ENCODE measurements at places on chromosomes 7 and 10.
A peak's percentile ranks its signal among the peaks of the same experiment; 100 is the strongest.

DNA sequence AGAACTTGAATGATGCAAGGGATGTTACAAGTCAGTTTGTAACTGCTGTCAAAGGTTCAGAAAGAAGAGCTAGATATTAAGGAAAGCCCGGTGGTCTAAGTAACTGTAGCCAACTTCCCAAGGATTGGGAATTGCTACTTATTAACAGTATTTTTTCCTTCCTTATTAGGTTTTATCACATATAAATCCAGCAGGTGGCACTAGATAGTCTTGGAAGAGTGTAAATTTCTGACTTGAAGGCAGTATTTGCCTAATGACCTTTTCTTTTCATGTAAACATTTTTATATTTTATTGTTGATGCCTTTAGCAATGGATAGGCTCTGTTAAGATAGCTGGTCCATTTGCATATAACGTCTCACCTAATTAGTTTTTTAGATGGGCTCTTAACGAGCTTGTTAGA is 51.2 kb downstream of the ANLN start:
- no peak for DNase-seq

- no peak for DNase-seq
Observed at GRCh38 chr7:92802406-92802805, 34.0 kb downstream of the CDK6 start.

- DNase-seq, result no peak
Observed at GRCh38 chr7:148146346-148146745, 444.2 kb upstream of the C7orf33 start.

- no peak for DNase-seq
Observed at GRCh38 chr7:93837245-93837644, 53.3 kb downstream of the TFPI2 start.

GRCh38 chr10:79933961-79934360 is 14.9 kb downstream of the SFTPD start:
- no peak for DNase-seq

DNA sequence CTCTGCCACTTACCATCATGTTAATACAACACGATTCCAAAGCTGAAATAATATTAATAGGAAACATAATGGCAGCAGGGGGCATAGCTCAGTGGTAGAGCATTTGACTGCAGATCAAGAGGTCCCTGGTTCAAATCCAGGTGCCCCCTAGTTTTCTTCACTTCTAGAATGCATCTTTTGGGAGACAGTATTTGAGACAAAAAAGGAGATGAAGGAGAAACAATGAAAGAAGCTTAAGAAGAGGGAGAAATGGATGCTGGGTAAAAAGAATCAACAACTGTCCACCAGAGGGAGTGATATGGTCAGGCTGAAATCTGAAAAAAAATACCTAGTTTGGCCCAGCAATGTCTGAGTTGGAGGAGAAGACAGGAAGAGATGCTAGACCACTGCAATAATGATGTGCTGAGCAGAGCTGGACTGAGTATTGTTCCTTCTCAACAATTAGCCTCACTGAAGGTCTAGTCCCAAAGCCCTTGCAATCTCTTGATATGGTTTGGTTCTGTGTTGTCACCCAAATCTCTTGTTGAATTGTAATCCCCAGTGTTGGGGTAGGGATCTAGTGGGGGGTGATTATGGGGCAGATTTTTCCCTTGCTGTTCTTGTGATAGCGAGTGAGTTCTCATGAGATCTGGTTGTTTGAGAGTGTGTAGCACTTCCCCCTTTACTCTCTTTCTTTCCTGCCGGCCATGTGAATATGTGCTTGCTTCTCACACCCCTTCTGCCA is 48.3 kb downstream of the ZNF783 start:
- DNase-seq, result peak; percentile 39

GRCh38 chr7:2760098-2760889 is 72.3 kb downstream of the AMZ1 start:
- DNase-seq, result peak; percentile 80

GRCh38 chr7:129832282-129832681 is 120.5 kb downstream of the UBE2H start:
- no peak for DNase-seq

GRCh38 chr7:39608278-39608677 is 15.1 kb upstream of the RALA start:
- DNase-seq, result no peak

- DNase-seq, result no peak
Observed at GRCh38 chr7:1990001-1990670, 242.6 kb downstream of the MAD1L1 start.

- no peak for DNase-seq
Observed at GRCh38 chr10:52217531-52217930, 96.5 kb upstream of the DKK1 start.

DNA sequence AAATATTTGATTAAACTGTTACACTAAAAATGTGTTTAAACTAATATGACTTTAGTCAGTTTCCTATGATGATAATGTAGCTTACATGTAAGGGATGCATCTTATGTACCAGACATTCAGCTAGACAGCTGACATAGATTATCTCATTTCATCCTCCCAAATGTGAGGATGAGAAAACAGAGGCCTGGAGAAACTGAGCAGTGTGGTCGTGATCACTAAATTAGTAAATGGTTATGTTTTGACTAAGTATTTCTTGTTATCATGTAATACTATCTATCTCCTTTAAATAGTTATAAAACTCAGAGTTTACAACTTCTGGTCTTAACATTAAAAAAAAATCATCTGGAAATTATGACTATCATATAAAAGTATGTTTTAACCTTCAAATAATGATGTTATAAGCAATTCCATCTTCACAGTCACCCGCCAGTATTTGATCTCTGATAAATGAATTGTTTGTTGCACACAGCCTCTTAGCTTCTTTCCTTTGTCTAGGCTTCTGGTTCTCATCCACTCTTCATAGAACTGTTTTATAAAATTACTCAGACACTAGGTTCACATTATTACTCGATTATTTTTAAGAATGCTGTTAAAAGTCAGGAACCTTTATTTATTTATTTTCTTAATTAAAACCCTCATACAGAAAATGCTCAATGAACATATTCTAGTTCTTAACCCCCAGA is 33.6 kb upstream of the HDAC9 start:
- no peak for DNase-seq

GRCh38 chr7:154864523-154864891 is 138.4 kb downstream of the PAXIP1 start:
- no peak for DNase-seq

GRCh38 chr10:118913825-118914224 is 115.7 kb upstream of the NANOS1 start:
- DNase-seq, result no peak

GRCh38 chr7:131094685-131095084 is 233.0 kb upstream of the MKLN1 start:
- DNase-seq, result no peak

- DNase-seq, result no peak
Observed at GRCh38 chr7:41107330-41107937, 595.5 kb downstream of the INHBA start.

GRCh38 chr7:401495-401894 is 111.5 kb downstream of the FOXL3 start:
- no peak for DNase-seq

DNA sequence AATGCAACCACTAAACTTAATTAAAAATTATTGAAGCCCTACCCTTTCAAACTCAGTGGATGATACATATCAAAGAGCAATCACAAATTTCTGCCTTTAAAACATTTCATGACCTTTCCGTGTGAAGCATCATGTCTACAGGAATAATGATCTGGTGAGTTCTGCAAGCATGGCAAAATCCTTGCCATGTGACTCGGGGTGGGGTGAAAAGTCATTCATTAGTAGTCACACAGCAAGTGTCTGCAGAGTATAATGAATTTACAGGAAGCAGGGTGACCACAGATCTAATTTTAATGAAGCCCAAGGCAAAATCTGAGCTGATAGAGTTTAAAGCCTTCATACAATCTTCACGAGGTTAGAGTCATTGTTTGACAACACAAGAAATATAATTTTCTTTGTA is 351.9 kb downstream of the THSD7A start:
- no peak for DNase-seq

DNA sequence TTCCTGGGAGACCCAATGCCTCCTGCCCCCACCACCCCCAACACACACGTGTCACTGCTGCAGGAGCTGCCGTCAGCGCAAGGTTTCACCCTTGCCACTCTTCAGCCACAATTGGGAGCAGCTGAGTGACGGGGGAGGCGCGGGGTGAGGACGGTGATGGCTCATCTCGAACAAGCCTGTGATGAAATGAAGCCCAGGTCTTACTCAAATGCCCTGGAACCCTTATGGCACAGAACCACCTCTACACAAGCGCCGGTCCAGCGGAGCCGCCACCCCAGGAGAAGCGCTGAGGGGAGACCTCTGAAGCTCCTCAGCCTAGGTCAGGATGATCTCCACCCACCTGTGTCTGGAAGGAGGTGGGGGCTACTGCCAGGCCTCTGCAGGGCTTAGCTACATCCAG is 25.7 kb downstream of the PDIA4 start:
- no peak for DNase-seq

GRCh38 chr10:29773675-29774091 is 138.9 kb upstream of the SVIL start:
- DNase-seq, result no peak

DNA sequence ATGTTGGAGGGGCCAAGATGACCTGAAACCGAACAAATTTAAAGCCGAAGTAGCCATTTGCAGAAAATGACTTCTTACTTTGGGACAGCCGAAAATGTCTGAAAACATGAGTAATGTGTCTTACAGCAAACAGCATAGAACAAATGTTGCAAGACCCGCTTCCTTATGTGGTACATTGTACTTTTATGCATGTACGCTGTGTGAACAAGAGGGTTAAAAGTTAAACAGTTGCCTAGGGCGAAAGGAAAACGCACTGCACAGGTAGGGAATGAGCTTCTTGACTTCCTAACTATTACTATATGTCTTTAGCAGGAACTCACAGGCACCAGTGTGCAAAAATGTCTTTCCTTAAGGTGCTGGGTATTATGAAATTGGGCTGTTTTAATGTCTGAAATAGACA is 303.5 kb upstream of the MGMT start:
- no peak for DNase-seq

- DNase-seq, result no peak
Observed at GRCh38 chr7:39228946-39229345, 251.2 kb downstream of the POU6F2 start.

DNA sequence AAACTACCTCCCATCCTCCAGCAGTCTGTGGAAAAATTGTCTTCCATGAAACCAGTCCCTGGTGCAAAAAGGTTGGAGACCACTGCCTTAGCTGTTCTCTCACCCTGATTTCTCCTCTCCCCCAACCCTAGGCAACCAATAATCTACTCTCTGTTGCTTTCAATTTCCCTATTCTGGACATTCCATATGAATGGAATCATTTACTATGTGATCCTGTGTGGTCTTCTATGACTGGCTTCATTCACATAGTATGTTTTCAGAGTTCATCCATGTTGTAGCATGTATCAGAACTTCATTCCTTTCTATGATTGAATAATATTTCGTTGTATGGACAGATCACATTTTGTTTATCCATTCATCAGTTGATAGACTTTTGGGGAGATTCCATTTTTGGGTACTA is 38.3 kb upstream of the DLG5 start:
- DNase-seq, result no peak

GRCh38 chr7:78080241-78080640 is 281.7 kb downstream of the PHTF2 start:
- no peak for DNase-seq

GRCh38 chr10:68955355-68955831 is 577 bp upstream of the DDX21 start:
- DNase-seq, result no peak

DNA sequence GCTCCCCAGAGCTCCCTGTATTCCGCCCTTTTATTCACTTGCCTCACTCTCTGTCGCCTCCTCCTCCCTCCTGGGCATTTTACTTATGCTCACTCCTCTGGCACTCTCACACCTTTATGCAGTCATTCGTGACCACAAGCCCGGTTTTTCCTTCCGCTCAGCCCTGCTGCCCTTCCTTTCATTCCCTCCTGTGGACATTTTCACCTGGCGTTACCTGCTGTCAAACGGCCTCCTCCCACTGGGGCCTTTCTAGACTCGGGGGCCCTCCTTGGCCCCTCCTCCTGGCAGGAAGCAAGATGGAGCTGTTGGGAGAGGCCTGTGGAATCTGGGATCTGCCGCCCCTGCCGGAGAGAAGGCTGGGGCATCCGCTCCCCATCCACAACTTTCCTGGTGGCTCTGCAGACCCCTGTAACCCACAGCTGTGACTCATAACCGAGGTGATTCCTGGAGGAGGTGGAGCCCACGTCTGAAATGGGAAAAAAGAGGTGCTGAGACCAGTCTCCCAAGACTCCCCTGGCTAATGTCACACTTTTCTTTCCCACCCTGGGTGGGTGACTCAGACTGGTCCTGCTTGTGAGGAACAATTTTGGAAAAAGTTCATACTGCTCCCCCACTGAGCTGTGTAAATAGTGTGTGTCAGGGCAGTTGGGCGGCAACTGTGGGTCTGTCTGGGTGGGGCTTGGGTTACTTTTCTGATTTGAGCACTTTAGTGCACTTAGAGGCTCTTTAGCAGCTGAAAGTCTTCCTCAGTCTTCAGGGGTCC is 1.2 kb downstream of the VCL start:
- peak; percentile 36 for DNase-seq

- DNase-seq, result no peak
Observed at GRCh38 chr10:78207216-78207615, 173.6 kb downstream of the RPS24 start.

DNA sequence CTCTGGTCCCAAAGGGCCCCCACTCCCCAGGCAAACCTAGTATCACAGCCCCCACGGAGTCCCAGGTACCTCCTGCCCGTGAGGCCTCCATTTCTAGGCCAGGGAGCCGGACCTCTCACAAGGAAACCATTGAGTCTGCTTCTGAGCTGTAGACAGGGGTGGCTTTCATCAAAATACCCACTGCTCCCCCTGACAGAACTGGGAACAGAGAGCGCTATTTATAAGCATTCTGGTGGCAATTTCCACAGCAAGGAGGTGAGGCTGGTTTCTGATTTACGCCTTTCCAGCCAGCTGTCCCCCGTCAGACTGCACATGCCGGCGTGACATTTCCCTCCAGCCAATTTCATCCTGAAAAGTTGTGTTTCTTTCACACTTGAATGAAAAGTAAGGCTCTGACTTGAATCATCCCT is 407.5 kb upstream of the PRKCQ start:
- no peak for DNase-seq

DNA sequence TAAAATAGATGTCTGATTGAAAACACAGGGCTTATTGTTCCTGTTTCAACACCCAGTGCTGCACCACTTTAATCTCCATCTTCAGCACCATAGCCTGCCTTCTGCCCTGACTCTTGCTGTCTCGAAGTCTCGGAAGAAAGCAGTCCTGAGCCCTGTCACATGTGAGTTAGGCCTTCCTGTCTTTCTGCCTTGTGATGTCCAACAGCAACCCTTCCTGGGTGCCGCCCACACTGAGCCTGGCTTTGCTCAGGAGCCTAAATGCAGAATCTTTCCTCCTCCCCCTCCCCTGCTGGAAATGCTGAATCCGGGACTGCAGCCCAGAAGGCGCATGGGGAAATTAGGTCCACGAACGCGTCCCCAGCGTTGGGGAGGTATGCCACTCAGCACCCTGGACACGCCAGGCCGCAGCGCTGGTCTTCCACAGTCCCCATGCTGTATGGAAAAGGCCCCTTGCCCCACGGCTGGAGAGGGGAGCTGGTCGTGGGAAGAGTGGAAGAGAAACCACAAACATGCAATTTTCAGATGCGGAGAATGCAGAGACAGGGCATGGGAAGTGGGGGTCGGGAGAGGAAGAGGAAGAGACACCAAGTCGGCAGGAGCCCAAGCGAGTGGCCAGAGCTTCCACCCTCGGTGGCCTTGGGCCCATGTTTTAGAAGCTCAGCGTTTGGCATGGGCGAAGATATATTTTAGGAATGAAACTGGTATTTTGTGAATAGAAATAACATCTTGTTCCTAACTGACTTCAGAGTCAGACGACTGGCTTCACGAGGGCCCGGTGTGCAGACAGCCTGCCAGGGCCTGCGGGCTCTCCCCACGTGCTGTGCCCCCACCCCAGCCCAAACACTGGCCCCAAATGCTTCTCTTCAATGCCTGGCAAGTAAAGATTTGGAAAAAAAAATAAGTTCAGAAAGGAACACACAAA is 656.1 kb upstream of the FOXK1 start:
- DNase-seq, result no peak
